ENCODE measurements at places on chromosomes 5 and 9. TPM values are rescaled to one million over a fixed set of nuclear protein-coding genes. Genes with fewer than 3 reads are reported as not detected.
A peak's percentile ranks its signal among the peaks of the same experiment; 100 is the strongest.

Gene PDZD2
- 89.1 TPM for total RNA-seq

DNA sequence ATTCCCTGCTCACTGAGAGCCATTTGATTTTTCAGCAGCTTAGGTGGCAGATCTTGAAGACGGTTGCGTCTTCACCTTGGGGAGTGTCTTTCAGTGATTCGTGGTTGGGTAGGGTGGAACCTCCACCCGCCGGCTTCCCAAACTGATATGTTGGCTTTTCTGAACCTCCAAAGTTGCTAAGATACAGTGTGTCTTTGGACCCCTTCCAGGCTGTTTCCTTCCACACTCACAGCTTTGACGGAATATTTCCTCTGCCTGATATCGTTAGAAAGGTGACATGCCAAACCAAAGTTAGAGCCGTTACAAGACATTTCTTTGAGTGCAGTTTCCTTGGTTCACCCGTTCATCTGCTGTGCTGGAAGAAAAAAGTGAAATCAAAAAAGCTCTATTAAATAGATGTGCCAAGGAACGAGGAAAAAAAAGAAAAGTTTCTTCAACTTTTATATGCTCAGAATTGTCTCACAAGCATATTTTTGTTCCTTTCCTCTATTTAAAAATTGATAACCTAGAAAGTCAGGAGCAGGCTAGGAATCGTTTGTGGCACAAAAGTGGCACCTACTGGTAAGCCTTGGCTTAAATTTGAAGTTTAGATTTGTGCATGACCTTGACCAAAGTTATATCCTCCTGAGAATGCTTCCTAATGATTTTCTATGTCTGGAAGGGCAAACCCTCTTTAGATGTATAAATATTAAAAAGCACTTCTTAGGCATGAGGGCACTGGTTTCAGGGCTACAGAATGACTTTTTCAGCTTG lies 270.7 kb upstream of the WWC1 start:
- no peaks in the 10 kb centered on the region for H3K36me3 ChIP-seq
- no peaks in the 10 kb centered on the region for H3K27me3 ChIP-seq
- H3K4me3 ChIP-seq: no peak overlapping the region

DNA sequence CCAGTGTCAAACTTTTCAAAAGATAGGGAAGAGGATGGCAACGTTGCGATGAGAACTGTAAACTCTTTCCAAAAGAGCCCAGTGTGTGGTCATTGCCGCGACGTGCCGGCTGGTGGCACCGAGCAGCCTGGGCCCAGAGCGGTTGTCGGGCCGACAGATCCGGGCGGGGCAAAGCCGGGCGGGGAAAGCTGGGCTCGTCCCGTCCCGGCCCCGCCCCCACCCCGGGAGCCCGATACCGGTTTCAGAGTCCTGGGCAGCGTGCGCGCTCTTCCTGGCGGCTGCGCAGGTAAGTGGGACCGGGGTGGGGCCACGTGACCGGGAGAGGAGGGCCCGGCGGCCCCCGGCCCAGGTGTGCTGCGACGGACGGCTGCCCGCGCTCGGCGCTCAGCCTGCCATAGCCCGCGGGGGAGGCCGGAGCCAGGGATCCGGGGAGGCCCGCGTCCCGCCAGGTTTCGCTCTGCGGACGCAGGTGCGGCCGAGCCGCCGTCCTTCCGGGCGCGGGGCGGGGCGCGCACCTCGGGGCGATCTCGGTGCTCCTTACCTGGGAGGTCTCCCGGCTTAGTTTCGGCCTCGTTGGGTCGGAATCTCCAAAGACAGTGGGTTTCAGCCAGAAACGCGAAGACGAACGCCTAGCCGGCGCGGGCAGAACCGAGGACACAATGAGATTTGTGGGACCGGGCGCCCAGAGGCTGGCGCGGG lies at the start of gene MARVELD2:
TSS of gene MARVELD2 (plus strand) at position 232 of the 699 bp plus-strand sequence. CDS start 4,270 bp downstream, outside the sequence.
- peak within 1 kb of the TSS; percentile 13 for H3K27ac ChIP-seq
- peak; percentile 65 for DNase-seq
- no peaks in the 10 kb centered on the region for H3K36me3 ChIP-seq
- H3K4me1 ChIP-seq: no peaks in the 10 kb centered on the region

DNA sequence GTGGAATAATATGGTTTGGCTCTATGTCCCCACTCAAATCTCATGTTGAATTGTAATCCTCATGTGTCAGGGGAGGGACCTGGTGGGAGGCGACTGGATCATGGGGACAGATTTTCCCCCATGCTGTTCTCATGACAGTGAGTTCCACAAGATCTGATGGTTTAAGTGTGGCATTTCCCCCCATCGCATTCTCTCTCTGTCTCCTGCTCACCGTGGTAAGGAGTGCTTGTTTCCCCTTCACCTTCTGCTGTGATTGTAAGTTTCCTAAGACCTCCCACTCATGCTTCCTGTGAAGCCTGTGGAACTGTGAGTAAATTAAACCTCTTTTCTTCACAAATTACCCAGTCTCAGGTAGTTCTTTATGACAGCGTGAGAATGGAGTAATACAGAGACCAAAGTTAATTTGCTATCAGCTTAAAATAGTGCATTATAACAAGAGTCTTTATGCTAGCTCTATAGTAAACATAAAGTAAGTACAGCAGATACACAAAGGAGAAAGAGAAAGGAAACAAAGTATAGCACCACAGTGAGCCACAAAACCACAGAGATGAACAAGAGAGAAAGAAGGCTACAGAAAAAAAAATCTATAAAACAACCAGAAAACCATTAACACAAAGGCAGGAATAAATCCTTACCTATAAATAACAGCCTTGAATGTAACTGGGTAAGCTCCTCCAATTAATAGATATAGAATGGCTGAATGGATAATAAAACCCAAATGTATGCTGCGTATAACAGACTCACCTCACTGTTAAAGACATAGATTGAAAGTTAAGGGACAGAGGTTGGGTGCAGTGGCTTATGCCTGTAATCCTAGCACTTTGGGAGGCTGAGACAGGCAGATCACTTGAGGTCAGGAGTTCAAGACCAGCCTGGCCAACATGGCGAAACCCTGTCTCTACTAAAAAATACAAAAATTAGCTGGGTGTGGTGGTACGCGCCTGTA lies 39.7 kb downstream of the RAPGEF6 start:
- no peak overlapping the region for H3K27ac ChIP-seq
- no peak for DNase-seq
- H3K36me3 ChIP-seq: no peaks in the 10 kb centered on the region
- no peak overlapping the region for H3K4me3 ChIP-seq

Gene CAVIN4
- 3.5 TPM for total RNA-seq
